Activated CD4-positive, CD25-positive, alpha-beta regulatory T cell treated with anti-CD3 and anti-CD28 coated beads, Interleukin-2, amount 50 U/mL, for 16 hours (primary cell): ENCODE measurements at places on chromosomes 6 and 20.

GRCh38 chr6:9403736-9404135 is 968.4 kb upstream of the SLC35B3 start:
- DNase-seq, result no peak

DNA sequence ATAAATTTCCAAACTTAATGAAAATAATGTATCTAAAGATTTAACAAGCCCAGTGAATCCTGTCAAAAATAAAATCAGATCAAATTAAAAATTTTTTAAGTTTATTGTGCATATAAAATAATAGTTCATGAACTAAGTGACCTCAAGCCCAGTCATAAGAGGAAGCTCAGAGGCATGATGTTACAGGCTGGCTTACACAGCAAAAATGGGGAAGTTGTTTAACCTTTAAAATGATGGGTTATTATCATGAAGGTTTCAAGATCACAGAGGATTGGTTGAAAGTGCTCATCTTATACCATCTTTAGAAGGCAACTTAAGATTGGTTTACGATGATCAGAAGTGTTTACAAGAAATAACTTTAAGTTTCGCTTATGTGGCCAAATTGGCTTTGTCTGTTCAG is 102.5 kb downstream of the PAK5 start:
- no peak for DNase-seq

GRCh38 chr20:3313683-3314065 is 74.7 kb upstream of the SLC4A11 start:
- DNase-seq, result no peak

DNA sequence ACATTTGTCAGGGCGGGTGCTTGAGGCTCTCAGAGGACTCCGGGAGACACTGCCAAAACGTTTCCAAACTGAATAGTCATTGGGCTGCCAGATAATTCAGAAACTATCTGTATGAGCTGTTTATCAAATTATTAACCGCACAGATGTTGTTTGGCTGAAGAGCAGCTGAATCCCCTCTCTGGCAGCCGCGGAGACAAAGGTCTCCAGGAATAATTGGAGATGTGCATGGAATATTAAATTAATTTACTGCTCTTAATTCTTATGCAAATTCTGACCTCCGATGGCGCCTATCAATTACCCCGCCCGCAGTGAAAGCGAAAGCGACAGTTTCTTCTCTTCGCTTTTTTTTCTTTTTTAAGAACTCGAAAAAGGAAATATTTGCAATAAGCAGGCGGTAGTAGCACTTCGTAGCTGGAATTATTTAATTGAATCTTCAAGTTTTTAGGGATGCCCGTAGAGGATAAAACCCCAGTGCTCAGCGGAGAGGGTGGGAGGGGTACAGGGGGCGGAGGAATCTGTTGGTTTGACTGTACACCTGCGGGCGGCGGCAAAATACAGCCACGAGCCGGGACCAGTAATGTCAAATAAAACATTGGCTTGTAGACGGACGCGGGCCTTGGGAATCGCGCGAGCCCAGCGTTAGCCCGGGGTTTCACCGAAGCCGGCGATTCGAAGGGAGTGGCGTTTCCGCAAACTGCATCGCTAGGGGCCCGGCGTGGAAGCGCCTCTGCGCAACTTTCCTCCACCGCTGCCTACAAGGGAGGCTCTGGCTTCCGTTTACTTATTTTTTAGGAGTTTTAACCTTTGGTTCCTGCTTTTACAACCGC is 6.2 kb downstream of the LINC00237 start:
- DNase-seq, result no peak

GRCh38 chr6:167113047-167113754 is 9.7 kb upstream of the CCR6 start:
- DNase-seq, result no peak

DNA sequence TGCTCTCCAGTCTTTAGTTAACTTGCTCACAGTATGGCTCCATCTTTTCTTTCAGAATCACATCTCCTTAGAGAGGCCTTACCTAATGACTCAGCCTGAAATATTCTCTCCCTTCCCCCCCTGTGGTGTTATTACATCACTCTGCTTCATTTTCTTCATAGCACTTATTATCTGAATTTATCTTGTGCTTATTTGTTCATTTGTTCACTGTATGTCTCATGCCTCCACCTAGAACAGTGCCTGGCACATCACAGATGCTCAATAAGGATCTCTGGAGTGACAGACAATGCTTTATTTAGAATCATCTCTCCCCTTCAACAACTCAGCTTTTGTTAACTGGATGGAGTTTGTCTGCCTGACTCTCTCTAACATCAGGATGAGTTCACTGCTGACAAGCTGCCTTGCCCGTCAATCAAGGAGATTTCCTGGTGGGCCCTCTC is 96.6 kb upstream of the MAN1A1 start:
- no peak for DNase-seq

GRCh38 chr20:62825986-62826645 is 9.3 kb downstream of the COL9A3 start:
- DNase-seq, result no peak

GRCh38 chr20:51132279-51132678 is 109.4 kb upstream of the KCNG1 start:
- DNase-seq, result no peak

DNA sequence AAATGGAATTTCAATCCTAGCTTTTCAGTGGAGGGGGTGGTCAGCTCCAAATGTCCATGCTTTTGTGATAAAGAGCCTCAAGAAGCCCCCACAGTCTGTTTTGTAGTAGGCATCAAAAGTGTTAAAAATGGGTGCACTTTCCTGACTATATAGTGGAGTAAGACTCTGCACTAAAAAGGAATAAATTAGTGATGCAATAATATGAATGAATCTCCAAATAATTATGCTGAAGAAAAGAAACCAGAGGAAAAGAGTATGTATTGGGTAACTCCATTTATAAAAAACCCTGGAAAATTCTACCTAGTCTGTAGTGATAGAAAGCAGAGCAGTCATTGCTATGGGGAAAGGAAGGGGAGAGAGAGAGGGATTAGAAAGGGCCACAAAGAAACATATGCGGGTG is 310.4 kb upstream of the SUPT3H start:
- DNase-seq, result no peak

- DNase-seq, result no peak
Measured at GRCh38 chr6:103280417-103280816, 1579.3 kb downstream of the HACE1 start.

- DNase-seq, result no peak
Measured at GRCh38 chr6:29553268-29554057, 6.1 kb downstream of the UBD start.

DNA sequence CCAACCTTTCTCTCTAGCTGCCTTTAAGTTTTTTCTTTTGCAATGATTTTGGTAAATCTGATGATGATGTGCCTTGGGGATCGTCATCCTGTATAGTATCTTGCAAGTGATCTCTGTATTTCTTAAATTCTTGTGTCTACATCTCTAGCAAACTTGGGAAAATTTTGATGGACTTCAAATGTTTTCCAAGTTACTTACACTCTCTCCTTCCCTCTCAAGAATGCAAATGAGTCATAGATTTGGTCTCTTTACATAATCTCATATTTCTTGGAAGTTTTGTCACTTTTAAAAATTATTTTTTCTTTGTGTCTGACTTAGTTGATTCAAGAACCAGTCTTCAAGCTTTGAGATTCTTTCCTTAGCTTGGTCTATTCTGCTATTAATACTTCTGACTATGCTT is 176.4 kb downstream of the TBC1D32 start:
- no peak for DNase-seq

GRCh38 chr6:111838749-111839484 is 34.3 kb downstream of the FYN start:
- DNase-seq, result no peak

- no peak for DNase-seq
Measured at GRCh38 chr6:54070025-54070424, 41.2 kb upstream of the MLIP start.

- DNase-seq, result no peak
Measured at GRCh38 chr20:58017231-58017969, 211.1 kb downstream of the ANKRD60 start.

DNA sequence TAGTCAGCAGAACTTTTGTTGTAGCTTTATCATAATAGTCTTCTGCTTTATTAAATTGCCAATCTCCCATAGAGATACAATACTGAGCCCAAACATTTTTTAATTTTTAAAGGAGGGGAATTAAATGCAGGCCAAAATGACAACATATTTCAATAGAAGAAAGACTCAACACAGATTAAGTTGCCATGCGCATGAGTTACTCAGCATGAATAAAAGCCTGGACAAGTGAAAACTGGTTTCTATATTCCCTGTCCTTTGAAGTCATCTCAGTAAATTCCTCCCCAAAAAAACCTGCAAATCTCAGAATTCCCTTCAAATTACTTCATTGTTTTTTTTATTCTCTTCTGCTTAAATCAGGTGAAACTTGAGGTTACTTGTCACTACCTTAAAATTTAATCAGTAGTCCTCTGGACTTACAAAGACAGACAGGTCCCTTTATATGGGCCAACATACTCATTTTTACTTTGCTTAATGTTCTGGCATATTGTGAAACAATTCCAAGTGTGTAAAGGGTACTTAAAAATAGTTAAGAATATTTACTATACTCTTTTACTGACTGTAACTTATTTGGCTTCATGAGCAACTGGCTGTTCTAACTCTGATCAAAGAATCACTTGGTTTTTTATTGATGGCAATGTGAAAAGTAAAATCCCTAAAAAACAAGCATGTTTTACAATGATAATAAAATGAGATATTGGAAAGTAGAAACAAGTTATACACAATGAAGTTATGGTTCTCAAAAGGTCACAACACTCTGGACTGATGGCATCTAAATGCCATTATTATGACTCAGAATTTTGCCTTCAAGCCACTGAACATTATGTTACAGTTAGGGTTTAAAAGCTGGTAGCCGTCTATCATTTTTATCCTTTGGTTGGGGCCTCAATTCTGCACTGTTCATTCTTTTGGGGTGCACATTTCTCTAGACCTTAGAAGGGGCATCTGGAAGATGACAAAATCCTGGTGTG is 49.9 kb upstream of the COL21A1 start:
- DNase-seq, result no peak

DNA sequence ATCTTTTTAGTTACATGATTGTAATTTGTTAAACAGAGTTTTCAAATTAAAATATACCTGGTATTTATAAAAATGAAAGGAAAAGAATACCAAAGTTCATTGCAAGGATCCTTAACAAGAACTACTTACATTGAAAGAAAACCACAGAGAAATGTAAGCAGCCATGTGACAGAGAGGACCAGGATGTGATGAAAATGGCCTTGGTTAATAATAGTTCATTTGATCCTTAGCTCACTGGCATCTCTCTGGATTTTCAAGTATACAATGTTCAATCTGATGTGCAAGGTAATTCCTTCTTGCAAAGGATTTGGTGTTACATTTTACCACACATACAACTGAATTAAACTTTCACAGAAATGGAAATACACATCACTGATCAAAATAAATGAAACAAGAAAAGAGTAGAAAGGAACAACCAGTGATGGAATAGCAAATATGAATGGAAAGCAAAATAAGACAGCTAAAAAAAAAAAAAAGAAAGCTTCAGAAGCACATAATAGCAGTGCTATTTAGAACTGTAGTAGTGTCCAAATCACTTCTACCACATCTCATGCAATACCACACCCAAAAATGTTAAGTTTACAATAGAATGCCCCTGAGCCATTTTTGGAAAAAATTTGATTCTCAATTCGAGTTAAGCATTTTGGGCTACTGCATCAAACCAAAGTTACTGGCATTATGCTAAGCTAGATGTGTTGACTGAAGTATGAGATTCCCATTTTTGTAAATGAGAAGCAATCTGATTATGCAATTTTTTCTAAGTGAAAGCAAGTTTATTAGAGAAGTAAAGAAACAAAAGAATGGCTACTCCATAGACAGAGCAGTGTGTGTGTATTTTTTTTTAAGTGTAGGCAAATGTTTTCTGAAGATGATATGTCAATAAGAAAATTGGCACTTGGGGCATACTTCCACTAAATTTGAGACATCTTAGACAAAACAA is 22.6 kb upstream of the HLA-A start:
- DNase-seq, result no peak

GRCh38 chr20:36574366-36575135 is 1.2 kb downstream of the TGIF2 start:
- no peak for DNase-seq

DNA sequence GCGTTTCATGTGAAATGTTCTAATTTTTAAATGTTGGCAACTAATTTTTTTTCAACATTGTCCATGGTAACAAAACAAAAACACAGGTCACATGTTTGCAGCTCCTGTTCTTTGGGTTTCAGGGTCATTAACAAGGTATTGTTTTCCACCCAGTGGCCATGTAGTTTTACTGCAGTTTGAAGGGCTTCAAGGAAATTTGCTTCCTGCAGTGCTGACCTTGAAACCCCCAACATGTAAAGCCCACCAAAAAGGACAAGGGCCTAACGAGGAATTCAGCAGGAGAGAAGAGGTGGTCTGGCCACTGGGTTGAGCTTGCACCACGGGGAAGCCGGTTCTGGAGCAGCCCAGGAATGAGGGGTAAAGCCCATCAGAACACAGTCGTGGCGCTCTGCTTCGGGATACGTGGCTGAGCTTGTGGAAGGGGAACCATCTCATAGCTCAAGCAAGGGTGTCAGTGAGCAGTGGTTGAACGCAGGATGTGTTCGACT is 13.9 kb upstream of the KLHL31 start:
- DNase-seq, result no peak

DNA sequence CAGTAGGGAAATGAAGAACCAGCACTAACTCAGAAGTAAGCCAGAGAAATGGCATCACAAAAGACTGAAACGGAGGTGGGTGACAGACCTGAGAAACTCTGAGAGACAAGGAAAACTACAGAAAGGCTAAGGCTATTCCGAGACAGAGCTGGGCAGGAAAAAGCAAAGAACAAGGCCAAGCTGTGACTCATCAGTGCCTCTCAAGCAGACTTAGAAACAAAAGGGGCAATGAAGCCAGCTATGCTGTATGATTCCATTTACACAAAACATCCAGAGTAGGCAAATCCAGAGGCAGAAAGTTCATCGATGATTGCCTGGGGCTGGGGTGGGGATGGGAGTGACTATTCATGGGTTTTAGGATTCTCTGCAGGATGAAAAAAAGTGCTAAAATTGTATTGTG is 50.0 kb downstream of the SLC23A2 start:
- DNase-seq, result no peak

DNA sequence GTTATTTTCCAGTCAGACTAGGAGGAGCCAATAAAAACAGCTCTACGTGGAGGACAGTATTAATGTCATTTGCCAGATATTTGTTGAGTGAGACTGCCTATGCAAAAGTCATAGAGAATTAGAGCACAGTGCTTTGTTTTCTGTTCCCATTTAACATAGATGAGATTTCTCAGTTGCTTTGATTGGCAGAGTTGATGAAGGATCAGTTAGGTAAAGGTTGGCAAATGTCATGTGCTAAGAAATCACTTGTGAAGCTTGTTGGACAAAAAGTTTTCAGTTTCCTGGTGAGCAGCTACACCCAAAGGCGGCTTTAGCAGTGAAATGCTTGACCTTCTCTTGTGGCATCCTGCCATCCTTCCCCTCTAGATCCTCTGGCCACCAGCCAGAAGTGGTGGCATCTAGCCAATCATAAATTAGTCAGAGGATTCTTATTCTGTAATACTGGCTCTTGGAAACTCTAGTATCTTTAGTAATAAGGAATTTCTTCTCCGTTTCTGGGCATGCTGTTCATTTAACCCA is 37.0 kb downstream of the BCKDHB start:
- DNase-seq, result no peak
